ENCODE measurements at places on chromosomes 2 and 18.

GRCh38 chr18:77086034-77086433 is 46.5 kb downstream of the MBP start:
- no peak for DNase-seq

DNA sequence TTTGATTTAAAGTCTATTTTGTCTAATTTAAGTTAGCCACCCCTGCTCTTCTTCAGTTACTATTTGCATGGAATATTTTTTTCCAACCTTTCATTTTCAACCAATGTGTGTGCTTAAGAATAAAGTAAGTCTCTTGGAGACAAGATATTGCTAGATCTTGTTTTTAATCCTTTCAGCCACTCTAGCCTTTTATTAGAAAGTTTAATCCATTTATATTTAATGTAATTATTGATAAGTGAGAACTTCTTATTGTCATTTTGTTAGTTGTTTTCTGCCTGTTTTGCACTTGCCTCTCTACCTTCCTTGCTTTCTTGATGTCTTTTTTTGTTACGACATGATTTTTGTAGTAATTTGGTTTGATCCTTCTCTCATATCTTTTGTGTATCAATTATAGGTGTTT is 46.4 kb downstream of the CCDC148 start:
- DNase-seq: no peak

DNA sequence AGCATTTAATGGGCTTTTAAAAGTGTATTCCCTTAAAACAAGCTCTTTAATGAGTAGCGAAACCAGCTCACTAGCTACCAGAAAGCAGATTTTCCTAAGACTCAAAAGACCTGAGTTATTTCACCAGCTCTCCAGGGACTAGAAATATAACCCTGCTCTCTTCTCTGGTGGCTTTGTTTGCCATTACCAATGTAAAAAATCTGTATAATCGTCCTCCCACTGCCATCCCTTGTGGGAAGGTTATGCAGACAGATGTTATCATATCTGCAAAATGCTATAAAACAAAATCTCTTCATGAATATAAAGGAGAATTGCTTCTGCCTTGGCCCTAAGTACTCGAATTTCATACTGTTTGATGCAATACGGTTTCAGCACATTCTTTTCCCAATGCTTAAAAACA is 335.2 kb downstream of the NUP35 start:
- DNase-seq: no peak

GRCh38 chr18:49708662-49709346 is 104.5 kb downstream of the ACAA2 start:
- DNase-seq: no peak

- no peak for DNase-seq
Observed at GRCh38 chr2:193349642-193350041, 1154.9 kb upstream of the TMEFF2 start.

DNA sequence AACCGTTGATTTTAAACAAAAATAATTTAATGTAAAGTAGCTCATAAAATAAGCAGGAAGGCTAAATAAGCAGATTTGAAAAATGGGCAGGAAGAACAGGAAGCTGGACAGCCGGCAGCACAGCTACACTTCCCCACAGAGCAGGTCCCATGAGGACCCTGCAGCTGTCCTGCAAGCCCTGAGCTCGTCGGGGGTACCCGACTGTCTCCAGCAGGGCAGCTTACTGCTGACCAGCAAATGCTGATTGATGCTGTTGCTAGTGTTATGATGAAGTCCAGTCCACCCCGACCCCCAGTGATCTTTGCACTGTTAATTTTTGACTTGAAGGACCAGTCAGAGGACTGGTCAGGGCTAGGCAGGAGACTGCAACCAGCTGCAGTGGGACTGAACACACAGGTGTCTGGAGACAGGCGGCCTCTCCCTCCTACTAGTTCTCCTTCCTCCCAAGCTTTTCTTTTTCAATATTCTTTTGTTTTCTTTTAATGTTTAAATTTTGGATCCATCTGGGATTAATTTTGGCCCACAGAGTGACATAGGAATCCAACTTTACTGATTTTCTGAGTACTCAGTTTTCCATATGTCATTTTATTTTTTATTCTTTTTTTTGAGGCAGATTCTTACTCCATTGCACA is 27.7 kb downstream of the POLE4 start:
- DNase-seq: no peak

GRCh38 chr2:160876029-160876428 is 284.2 kb upstream of the TANK start:
- no peak for DNase-seq

GRCh38 chr18:27695503-27695902 is 481.4 kb downstream of the CDH2 start:
- no peak for DNase-seq

DNA sequence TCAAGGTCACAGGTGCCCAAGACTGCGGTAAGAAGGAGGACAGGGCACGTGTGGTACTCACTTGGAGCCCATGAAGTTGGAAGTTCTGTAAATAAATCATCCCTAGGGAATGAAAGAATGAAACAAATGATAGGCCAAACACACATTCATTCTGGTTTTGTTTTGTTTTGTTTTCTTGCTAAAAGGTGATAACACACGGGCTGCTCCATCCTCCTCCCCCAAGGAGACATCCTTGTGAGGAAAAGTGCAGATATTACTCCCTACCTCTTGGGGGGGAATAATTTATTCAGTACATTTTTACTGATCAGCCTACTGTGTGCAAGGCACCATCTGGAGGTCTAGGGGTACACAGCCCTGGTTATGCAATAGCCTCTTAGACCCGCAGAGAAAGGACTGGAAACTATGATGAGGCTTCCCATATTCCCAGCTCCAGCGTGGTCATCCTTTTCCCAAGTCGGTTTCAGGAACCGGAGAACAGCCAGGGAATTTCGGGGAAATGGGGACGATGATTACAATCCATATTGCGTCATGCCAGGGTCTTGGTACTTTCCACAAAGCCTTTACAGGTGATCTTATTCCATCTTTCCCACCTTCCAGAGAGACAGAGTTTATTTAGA is 6.3 kb downstream of the RAX start:
- DNase-seq: no peak

GRCh38 chr2:76197842-76198448 is 487.2 kb upstream of the GCFC2 start:
- DNase-seq: peak; percentile 47

- DNase-seq: no peak
Observed at GRCh38 chr2:28096421-28096820, 205.9 kb downstream of the BABAM2 start.

DNA sequence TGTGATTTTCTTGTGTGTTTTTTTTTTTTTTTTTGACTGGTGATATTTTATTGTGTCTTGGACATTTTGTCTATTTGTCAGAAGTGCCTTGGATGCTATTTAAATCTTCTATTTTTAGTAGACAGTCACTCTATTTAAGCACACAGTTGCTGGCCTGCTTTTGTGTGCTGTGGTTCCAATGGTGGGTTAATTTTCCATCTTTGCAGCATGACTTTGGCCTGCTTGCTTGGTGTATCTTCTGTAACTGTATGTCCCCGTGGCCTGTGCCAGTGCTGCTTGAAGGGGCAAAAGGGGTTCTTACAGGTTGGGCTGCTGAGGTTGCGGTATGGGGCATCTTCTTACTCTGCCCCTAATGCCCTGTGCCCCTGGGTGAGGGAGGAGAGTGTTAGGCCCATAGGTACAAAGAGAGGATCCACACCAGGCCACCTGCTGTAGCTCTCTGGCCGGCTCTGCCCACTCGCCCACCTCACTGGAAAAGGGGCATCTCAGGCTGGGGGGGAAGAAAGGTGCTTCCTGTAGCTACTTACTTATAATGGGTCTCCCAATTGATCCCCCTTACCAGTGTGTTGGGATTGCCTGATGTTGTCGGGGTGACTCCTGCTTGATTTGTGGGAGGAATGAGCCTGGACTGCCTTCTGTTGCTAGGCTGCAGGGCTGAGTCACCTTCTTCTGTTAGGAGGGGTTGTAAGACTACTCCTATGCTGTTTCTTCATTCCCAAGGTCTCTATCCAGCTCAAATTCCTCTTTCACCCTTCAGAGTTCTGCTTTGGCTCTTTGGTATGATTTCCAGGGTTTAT is 490.0 kb upstream of the HS6ST1 start:
- DNase-seq: no peak

DNA sequence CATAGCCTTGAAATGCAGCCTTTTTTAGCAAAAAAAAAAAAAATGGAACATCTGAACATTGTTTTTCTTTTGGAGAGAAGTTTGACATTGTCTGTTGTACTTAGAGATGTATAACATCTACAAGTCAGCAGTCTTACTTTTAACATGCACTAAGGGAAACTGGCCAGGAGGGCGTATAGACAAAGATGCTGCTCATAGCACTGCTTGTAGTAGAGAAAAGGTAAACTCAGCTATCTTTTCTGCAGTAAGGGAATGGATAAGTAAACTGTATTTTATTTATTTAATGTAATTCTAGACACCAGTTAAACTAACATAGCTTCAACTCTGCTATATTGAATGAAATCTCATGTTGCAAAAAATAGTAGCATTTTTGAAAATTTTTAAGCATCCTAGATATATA is 489.6 kb downstream of the PTPRM start:
- no peak for DNase-seq

DNA sequence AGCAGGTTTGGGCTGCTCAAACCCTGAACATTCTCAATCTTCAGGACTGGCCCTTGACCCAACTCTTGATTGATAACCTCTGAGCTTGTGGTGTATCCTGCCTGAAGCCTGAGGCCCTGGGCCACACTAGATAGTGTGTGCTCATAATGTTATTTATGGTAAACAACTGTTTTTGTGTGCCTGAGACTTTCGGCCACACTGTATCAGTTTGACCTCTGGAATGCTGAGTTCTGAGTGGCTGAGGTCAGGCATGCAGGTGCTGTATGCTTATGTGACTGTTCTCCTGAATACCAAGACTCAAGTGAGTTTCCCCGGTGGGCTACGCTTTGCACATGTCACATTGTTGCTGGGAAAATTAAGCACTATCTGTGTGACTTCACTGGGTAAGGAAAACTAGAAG is 82.2 kb upstream of the RMP24 start:
- DNase-seq: no peak

All from iPS DF 19.7 (cell line).